CD8-positive, alpha-beta memory T cell (primary cell): ENCODE measurements at places on chromosomes 5 and 9.

- no peak for DNase-seq
Observed at GRCh38 chr5:55921617-55922016, 70.5 kb downstream of the IL31RA start.

DNA sequence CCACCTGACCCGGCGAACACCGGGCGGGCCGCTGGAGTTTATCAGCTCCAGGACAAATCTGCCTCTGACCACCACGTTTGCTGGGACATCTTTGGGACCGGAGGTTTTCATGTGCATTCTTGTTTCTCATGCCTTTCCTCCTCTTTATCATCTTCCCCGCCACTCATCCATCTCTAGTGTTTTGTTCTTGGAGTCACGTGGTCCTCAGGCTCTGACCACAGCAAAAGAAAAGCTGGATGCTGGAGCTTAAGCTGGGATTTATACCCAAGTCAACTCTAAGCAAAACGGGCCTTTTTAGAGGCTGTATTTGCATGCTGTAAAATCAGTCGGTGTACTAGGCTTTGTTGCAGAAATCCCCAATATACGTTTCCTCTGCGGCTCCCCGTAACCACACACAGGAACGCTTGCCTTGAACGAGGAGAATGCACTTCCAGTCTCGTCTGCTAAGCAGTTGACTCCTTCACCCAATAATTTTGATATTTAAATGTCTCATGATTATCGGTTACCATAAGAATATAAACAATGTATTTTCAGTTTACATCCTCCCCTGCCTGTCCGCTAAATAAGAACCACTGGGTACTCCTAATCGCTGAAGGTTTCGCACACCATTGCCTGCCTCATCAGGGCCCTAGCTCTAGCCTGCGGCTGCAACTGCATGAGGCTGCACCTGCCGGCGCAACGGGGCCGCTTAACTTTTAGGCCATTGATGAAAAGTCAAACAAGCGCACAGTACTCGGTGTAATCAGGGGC is 560 bp upstream of the NDUFS6 start:
- DNase-seq = peak; percentile 70

- no peak for DNase-seq
Observed at GRCh38 chr9:20984506-20984905, 46.9 kb downstream of the HACD4 start.

DNA sequence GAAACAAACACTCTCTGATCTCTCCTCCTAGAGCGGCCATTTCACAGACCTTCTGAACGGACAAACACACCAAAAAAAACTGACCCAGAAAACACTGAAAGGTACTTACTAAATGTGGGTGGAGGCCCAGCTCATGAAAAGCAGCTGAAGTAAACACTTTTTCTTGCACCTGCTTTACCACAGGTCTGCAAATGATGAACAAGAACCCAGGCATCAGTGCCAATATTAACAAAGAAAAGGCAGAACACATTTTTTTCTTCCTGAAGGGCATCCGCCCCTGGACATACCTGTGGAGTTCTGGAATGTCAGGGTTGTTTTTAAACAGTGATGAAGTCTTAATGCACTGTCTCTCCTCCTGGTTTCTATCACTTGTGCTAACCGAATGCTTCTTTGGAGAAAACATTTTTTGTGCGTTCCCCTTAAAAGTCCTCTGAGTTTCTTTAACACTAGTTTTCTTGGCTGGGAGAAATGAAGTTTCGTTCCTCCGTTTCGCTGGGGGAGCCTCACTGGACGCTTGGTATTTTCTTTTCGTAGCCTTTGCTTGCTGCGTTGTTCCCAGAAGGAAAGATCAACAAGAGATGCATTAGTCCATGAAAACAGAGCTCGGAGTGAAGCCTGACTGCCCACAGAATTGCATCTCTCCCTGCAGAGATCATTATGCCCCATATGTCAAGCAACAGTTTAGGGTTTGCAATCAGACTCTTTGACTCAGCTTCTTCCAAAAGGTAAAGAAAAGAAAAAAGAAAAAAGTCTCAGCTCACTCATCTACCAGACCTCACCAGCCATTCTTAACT is 7.4 kb downstream of the DDX31 start:
- DNase-seq = no peak

DNA sequence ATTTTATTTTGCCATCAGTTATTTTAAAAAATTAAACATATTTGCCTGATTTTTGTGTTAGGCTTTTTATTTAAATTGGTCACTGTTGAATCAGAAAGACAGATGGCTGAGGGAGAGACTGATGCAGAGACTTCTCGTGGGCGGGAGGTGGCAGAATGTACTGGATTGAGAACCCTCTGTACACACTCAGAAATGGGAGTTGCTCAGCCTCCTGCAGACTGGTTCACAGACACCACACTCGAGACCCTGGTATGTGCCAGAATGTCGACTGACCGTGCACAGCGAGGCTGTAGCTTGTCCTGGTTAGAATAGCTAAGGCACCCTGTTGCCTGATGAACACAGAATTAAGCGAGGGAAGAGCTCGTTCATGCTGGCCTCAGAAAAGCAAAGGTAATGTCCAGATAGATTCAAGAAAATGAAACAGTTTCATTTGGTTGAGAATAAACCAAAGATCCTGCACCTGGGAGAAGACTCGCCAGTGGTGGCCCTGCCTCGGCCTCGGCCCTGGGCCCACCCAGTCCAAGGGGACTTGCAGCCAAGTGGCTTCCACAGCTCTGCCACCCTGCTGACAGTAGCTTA is 71.3 kb upstream of the OTULINL start:
- no peak for DNase-seq

DNA sequence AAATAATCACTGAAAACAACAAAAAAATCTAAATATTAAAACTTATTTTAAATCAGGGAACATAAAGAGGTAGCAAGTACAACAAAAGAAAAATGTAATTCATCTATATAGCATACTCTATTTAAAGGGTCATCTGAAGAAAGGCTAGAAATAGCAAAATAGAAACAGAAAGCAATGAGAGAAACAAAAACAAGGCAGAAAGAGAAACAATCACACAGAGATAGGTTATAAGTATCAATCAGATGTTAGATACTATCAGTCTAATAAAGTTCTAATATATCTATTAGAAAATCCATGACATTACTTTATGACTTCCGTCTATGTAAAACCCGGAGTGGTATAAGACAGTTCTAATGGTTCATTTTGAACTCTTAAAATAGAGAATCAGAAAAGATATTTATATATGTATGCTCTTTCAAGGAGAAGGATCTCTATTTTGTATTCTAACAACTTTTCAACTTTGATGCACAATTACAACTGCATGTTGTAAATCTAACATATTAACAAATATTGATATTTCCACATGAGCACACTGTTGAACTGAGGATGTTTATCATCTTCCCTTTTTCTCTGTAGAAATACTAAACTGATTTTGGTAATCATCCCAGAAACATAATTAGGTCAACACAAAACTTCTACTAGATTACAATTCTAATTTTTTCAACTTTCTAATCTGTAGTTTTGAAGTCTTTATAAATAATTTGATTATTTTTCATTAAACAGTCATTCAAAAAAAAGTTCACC is 15.8 kb downstream of the RICTOR start:
- DNase-seq = no peak

DNA sequence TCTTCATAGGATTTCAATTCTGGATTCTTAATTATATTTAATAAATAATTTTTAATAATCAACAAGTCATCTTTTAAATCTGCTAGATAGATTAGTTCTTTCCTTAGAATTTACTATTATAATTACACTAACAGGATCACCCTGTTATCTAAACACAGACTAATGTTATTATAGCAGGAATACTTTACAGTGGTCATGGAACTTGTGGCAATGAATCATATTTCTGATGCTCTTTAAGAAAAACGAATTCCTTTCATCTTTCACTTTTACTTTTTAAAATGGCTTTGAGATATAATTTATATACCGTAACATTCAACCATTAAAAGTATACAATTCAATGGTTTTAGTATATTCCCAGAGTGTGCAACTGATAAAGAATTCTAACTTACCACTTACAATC is 29.7 kb upstream of the CDK5RAP2 start:
- DNase-seq = no peak

DNA sequence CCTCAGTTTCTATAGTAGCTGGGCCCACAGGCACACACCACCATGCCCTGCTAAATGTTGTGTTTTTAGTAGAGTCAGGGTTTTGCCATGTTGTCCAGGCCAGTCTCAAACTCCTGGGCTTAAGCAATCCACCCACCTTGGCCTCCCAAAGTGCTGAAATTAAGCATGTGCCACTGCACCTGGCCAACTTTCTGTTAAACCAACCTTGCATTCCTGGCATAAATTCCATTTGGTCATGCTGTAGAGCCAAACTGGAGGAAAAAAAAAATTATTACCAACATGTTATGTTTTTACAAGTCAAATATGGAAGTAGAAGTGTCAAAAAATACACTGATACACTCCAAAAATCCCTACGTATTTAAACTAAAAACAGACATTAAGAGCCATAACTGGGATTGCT is 54.1 kb downstream of the ERMP1 start:
- DNase-seq = no peak

DNA sequence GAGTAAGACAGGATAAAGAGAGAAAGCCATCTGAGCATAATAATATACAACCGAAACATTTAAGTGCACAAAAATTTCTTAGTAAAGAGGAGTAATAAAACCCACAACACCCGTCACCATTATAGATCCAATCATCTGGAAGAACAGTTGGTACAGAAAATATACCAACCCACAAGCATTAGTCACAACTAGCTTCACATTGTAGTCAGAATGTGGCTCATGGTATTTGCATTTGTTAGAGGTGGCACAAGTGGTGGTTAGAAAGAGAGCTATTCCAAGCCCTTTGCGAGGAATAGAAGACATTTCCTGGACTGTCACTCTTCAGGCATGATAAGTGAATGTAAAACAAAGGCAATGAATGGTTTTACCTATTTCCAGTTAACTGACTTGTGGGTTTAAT is 677.5 kb upstream of the ST8SIA4 start:
- no peak for DNase-seq

DNA sequence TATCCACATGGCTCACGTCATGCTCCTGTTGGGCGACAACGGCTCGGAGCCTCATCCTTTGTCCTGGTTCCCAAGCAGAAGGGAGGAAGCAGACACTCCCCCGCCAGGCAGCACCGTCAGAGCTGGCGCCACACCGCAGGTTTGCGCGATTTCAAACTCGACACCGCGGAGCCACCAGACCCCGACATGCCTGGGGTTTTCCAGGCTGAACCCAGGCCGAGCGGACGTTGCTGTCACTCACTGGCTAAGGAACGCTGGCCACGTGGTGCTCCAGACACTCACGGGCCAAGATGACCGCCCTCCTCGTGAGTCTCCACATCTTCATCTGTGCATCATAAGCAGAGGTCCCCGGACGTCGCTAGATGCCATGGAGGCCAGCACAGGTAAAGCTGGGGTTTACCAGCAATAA is 9.0 kb downstream of the TERT start:
- DNase-seq = no peak

- DNase-seq = peak; percentile 6
Observed at GRCh38 chr9:121368745-121369144, 1.3 kb downstream of the STOM start.

GRCh38 chr5:178995341-178995690 is 196 bp upstream of the GRM6 start:
- DNase-seq = no peak

DNA sequence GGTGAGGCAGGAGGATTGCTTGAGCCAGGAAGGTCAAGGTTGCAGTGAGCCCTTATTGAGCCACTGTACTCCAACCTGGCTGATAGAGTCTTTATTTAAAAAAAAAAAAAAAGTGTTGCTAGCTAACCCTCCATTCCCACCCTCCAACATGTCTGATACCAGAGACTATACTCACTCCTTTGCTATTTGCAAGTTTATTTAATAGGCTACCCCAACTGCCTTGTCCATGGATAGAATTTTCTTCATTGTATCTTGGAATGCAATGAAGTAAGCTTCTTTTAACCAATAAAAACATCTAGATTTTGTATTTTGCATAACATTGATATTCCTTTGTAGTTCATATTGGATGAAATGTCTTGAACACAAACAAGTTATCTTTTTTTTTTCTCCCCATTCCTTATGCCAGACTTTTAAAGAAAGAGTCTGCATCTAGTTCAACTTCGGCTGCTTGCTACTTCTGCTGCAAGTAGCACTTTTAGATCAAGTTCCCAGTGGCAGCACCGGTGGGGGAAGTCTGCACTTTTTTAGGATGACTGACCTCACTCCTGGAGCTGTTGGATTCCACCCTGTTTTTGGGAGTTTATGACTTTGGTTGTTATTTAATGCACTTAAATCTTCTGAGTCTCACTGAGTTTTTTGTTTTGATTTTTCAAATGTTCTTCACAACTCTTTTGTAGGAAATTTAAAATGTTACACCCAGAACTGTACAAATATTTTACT is 112.5 kb downstream of the UHRF2 start:
- DNase-seq = no peak

DNA sequence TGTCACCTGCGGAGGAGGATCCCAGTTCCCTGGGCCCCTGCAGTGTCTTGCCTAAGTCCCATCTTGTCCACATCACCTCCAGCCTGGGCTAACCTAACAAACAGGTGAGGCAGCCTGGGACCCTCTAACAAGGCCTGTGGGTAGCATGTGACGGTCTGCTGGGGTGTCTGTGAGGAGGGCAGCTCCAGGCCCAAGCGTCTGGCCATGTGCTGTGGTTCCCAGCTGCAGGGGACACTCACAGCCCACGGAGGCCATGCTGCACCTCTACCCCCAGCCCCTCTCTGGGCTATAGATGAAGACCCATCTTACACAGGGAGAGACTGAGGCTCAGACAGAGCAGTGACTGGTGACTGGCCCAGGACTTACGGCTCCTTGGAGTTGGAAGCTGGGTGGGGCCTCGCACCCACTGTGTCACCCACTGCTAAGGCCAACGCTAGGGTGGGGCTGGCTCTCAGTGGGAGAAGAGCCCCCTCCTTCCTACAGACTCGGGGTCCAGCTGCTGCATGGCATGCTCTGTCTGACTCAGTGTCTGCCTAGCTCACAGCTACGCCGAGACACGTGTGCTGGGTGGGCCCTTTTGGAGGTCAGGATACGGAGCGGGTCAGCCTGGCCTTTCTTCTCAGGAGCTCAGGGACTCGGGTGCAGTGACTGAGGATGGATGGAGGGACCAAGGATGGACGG is 40.8 kb upstream of the RNF130 start:
- no peak for DNase-seq

GRCh38 chr5:171858303-171858702 is 72.7 kb downstream of the SMIM23 start:
- no peak for DNase-seq

DNA sequence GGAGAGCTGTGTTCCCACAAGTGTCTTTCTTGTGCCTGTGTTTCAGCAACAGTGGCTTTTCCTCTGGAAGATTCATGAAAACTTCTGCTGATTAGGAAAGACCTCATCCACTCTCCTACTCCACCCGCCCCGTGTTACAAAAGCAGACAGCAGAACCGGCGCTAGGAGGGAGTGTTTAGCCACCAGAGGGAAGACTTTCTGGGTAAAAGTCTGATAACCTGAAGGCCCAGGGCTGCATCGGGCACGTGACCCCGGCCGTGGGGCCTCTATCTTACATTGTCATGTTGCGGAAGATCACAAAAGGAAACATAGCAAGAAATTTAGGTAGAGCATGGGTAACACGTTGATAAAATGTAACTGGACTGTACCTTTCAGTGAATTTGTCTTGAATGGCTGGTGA is 32.0 kb upstream of the DMRT2 start:
- no peak for DNase-seq
